NCI-H2081 (cell line): ENCODE measurements at places on chromosomes 1 and 21.

DNA sequence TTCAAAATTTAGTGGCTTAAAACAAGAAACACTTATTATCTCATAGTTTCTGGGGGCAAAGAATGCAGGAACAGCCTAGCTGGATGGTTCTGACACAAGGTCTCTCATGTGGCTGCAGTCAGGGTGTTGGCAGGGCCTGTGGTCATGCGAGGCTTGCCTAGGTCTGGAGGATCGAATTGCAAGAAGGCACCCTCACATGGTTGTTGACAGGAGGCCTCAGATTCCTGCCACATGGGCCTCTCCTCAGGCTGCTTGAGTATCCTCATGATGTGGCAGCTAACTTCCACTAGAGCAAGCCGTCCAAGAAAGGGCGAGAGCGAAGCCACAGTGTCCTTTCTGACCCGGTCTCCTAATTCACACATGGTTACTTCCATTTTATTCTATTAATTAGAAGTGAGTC lies 6.2 kb upstream of the NRIP1 start:
- no peak for DNase-seq

- DNase-seq, result no peak
Observed at GRCh38 chr1:244350027-244350426, 101.7 kb downstream of the ADSS2 start.

- no peak for DNase-seq
Observed at GRCh38 chr21:43619856-43620255, 39.4 kb downstream of the HSF2BP start.

DNA sequence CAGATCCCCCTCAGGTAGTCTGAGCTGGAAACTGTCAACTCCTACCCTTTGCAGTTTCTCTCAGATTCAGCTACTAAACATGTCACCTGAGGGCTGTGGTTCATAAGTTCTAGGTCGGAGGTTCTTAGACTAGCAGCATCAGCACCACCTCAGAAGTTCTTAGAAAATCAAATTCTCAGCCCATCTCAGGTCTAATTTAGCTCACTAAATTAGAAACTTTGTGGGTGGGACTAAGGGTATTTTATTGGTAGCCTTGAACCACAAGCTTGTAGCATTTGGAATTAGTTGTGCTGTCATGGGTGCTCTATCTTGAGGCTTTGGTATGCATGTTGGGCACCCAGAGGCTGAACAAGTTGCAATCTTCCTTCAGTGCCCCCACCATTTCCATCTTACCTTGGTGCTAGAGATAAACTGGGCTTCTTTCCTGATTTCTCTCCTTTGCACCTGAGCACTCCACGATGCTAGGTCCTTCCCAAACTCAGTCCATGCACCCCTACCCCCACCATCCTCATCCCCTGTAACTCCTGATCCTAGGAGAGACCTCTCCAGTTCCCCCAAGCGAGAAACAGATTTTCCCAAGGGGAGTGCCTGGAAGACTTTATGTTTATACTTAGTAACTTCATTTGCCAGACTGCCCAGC lies 54.2 kb downstream of the S1PR1 start:
- DNase-seq, result no peak

DNA sequence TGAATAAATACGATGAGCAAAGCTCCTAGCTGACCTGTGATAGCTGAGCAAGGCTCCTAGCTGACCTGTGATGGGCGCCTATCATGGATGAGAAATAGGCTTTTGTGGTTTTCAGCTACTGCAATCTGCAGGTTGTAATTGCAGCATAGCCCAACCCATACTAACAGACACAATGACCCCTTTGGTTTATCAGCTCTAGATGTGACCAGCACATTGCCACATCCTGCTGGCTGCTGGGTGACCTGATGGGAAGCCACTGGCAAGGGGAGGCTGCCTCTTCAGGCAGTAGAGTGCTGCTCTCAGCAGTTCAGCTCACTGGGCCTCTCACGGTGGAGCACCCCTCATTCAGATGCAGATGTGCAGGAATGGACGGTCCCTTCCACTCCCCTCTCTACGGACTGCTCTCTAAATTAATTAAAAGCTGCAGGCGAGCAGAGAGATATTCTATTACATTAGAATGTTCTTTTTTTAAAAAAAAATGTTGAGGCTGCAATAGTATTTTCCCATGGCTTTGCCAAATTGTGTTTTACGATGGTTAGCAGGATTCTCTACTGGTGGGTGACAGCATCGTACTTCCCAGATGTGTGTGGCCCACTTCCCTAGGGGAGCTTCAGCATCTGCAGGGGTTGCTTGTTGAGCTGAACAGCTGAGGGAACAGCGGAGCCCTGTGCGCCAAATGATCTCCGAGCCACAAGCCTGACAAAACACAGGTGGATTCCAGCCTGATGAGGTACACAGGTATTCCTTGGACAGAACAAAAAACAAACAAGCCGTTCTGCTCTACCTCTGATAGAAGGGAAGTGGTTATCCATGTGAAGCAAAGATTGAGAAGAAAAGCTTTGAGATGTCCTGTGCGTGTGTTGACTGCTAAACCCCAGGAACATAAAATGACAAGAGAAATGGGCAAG lies 65.0 kb downstream of the SYT6 start:
- no peak for DNase-seq

GRCh38 chr1:59096501-59096900 lies 200.4 kb upstream of the FGGY start:
- DNase-seq, result no peak
